ENCODE measurements at places on chromosomes 2 and 18.

DNA sequence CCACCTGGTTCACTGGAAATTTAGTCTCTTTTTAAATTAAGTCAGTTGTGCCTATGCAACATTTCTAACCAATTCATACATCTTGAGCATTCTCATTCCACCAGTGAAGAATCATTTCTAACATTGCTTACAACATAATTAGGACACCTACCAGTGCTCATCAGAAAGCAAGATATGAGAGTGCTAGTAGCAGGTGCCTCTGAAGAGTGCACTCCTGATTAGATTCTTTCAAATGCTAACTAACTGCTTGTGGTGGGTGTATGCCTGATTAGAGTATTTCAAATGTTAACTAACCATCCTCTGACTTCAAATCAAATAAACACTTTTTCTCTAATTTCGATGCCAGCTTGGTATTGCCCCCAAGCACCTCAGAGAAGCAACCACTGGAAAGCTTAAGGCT is 124.3 kb upstream of the DNAJC10 start:
- no peak for DNase-seq

GRCh38 chr2:98541906-98542305 is 66.4 kb downstream of the COA5 start:
- no peak for DNase-seq

- no peak for DNase-seq
These were observed 341.1 kb downstream of the ARL6IP6 start for GRCh38 chr2:153059338-153060052.

- DNase-seq: no peak
These were observed 305.7 kb upstream of the VRK2 start for GRCh38 chr2:57740891-57741290.

DNA sequence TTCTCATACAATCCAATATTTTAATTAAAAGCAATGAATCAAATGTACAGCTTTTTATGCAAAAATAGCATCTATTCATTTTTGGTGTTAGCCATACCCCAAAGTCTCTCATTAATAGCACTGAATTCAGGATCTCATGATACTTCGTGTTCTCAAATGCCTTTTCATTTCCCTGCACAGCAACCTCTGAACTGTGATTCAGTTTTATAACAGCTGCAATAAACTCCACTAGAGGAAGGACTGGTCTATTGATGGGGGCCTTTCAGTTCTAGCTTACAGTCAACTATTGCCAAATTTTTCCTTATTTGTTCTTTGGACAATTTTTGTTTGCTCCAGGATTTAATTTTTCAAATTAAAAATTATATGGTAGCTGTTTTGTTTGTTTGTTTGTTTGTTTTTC is 4.8 kb upstream of the TMEM87B start:
- DNase-seq: no peak

DNA sequence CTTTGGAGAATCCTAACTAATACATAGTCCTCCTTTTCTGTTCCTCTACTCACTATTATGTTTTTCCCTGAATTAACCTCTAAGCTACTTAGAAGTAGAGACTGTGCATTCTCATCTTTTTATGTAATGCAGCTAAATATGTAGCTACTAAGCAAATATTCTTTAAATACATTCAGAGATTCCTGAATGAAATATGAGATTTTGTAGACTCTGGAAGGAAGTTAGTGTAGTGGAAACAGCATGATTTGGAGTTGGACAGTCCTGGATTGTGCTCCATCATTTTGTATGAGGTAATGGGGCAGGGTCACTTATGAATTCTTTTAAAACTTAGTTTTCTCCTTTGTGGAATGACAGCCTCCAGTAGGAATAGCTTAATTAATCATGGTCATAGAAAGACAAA is 24.7 kb upstream of the NT5C1B start:
- no peak for DNase-seq

DNA sequence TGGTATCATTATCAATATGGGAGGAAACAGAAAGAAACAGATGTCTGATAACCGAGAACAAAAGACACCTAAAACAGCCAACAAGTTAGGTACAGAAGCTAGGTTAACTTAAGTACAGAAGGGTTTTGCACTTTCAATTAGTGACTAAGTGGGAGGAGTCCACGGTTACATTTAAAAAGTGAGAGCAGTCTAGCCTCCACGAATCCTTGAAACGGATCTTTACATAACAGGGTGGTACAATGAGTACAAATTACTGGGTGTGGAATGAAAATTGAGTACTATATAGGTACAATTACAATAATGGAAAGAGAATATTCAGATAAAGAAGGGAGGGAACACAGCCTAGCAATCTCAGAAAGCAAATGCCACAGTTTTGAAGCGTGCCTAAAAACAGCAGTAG is 76.6 kb downstream of the TLK1 start:
- DNase-seq: no peak

GRCh38 chr18:76953583-76954233 is 131.4 kb downstream of the ZNF236 start:
- DNase-seq: no peak

- no peak for DNase-seq
These were observed 64.4 kb upstream of the RAPH1 start for GRCh38 chr2:203599509-203599908.

GRCh38 chr18:56890632-56891031 is 239.5 kb downstream of the WDR7 start:
- no peak for DNase-seq

- no peak for DNase-seq
These were observed 86.9 kb downstream of the TRIB2 start for GRCh38 chr2:12803607-12804006.

GRCh38 chr18:3799515-3799914 is 349.5 kb downstream of the TGIF1 start:
- no peak for DNase-seq

- no peak for DNase-seq
These were observed 27.6 kb upstream of the ASPRV1 start for GRCh38 chr2:69989009-69989408.

Data from vagina (tissue), 2 donors.